Aortic smooth muscle cell (primary cell): ENCODE measurements at places on chromosomes 13 and 19. TPM values are rescaled to one million over a fixed set of nuclear protein-coding genes. Genes with fewer than 3 reads are reported as not detected.

The PROZ gene
- not detected in 2 replicates for total RNA-seq

The LGALS4 gene
- not detected in 2 replicates for total RNA-seq

The TEKTIP1 gene
- total RNA-seq = not detected in 2 replicates

The KIR3DL2 gene
- total RNA-seq = not detected in 2 replicates

The TPTE2 gene
- total RNA-seq = not detected in 2 replicates

The ANO8 gene
- total RNA-seq = 6.3 and 6.7 TPM in 2 replicates
